ENCODE measurements at places on chromosomes 3 and 15. TPM values are rescaled to one million over a fixed set of nuclear protein-coding genes. Genes with fewer than 3 reads are reported as not detected.

DPPA2 gene
- not detected for total RNA-seq

IL20RB gene
- total RNA-seq = 1.7 TPM

PRR20G gene
- total RNA-seq = not detected

GRM7 gene
- total RNA-seq = 0.16 TPM

KLHL6 gene
- total RNA-seq = 3.4 TPM

IMPG2 gene
- not detected for total RNA-seq

GRCh38 chr3:158935846-158936245, 134.0 kb downstream of the MFSD1 start:
- no peak for DNase-seq

GRCh38 chr3:14298442-14298841, 104.0 kb upstream of the SLC6A6 start:
- no peak for DNase-seq

GRCh38 chr3:8746780-8747345, 13.3 kb downstream of the CAV3 start:
- DNase-seq = no peak

DNA sequence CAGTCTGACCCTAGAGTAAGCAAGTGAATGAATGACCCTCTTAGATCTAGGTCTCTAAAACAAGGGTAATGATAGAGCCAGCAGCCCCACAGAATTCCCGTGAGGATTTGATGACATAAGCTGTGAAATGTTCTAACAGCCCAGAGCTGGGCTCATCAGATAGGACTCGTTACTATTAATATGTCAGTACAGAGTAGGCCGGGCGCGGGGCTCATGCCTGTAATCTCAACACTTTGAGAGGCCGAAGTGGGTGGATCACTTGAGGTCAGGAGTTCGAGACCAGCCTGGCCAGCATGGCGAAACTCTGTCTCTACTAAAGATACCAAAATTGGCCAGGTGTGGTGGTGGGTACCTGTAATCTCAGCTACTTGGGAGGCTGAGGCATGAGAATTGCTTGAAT, 190.3 kb downstream of the FEZF2 start:
- no peak for DNase-seq

DNA sequence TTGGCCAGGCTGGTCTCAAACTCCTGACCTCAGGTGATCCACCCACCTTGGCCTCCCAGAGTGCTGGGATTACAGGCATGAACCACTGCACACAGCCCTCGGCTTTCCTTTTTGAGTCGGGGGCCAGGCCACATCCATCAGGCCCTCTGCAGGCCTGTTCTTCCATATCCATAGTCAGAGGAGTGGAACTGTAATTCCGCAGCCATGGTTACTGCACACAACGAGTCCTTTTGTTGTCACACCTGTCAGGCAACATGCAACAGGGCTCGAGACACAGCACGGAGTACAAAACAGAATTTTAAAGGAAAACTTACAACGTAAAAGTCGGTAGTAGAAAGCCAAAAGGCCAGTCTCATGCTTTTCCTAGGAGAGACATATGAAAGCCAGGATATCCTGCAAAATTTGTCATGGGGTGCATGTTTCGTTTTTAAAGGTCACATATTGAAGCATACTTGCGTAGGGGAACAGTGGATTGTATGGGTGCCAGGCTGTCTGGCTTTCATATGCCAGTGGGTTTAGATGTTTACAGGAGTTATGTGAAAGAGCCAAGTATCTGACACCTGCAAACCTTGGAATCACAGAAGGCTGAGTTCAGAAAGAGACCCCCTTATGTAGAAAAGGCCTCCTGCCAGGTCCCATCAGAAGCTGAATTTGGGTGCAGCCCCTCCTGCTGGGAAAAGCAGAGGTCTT, 63.2 kb upstream of the LPP start:
- DNase-seq = no peak

GRCh38 chr15:67955252-67955651, 98.9 kb upstream of the PIAS1 start:
- DNase-seq = no peak

- DNase-seq = no peak
These were observed 56.0 kb downstream of the SEMA3G start for GRCh38 chr3:52388933-52389332.

All from transverse colon (tissue), 4 donors.